Glutamatergic neuron (in vitro differentiated cells): ENCODE measurements at places on chromosomes 6 and 20. TPM values are rescaled to one million over a fixed set of nuclear protein-coding genes. Genes with fewer than 3 reads are reported as not detected.

- DNase-seq, result no peak
- H3K4me1 ChIP-seq, result no peaks in the 10 kb centered on the region
- H3K27me3 ChIP-seq, result no peaks in the 10 kb centered on the region
These were observed 17.4 kb downstream of the ADGRF4 start for GRCh38 chr6:47715782-47716181.

DNA sequence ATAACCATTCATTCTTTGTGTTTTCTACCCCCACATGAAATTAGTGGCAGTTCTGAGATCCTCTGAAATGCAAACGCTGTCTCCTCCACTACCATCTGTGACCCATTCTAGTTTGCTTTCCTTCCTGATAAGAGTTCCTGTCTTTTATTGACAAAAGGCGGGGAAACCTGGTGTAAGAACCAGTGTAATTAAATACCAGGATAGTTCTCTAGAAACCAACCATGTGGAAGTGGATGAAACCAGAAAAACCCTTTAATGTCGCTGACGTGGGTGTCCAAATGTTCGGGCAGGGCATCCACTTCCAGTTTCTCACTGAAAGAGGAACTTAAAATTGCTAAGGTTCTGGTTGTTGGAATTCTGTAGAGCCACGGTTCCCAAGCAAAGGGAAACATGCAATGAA is 79.1 kb downstream of the TNFRSF21 start:
- no peak overlapping the region for H3K27ac ChIP-seq
- H3K4me3 ChIP-seq, result no peak overlapping the region
- DNase-seq, result no peak
- no peaks in the 10 kb centered on the region for H3K36me3 ChIP-seq
- H3K27me3 ChIP-seq, result no peaks in the 10 kb centered on the region

GRCh38 chr6:91075244-91075976 is 488.5 kb upstream of the MAP3K7 start:
- no peak for DNase-seq
- H3K27me3 ChIP-seq, result no peaks in the 10 kb centered on the region
- no peak overlapping the region for H3K27ac ChIP-seq
- no peak overlapping the region for H3K4me3 ChIP-seq
- H3K4me1 ChIP-seq, result peaks cover 12% of the 10 kb centered on the region
- no peaks in the 10 kb centered on the region for H3K36me3 ChIP-seq

GRCh38 chr6:53293691-53294090 is 55.1 kb downstream of the ELOVL5 start:
- peaks cover 23% of the 10 kb centered on the region for H3K4me1 ChIP-seq
- no peak for DNase-seq
- no peak overlapping the region for H3K4me3 ChIP-seq
- peak overlapping the region; percentile 70 for H3K27ac ChIP-seq
- no peaks in the 10 kb centered on the region for H3K27me3 ChIP-seq
- H3K36me3 ChIP-seq, result no peaks in the 10 kb centered on the region

DNA sequence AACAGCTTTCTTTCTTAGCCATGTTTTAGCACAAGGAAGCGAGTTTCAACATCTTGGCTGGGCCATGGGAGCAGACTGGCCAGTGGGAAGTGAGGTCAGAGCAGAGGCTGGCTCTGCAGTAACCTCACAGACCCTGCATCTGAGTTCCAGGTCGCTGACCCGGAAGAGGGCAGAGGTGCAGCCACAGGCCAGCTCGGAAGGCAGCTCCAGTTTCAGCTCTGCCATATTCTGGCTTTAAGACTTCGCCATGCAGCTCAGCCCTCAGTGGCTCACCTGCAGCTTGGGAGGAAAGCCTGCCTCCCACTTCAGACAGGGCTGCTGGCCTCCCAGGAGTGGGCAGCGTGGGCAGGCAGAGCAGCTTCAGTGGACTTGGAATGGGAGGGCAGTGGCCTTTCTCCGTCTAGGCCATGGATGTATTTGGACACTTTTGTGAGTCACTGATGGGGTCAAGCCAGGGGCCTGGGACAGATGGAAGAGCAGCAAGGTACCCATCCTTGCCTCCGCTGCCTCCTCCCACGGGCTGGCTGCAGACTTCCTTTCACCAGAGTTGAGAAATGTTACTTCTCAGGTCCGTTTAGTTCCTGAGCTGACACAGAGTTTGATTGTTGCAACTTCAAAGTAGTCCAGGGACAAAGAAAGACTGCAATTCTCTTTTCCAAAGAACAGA is 18.5 kb downstream of the CST8 start:
- peaks cover 4% of the 10 kb centered on the region for H3K27me3 ChIP-seq
- no peaks in the 10 kb centered on the region for H3K36me3 ChIP-seq
- no peak overlapping the region for H3K27ac ChIP-seq
- DNase-seq, result no peak
- no peak overlapping the region for H3K4me3 ChIP-seq
- H3K4me1 ChIP-seq, result peaks cover 3% of the 10 kb centered on the region

DNA sequence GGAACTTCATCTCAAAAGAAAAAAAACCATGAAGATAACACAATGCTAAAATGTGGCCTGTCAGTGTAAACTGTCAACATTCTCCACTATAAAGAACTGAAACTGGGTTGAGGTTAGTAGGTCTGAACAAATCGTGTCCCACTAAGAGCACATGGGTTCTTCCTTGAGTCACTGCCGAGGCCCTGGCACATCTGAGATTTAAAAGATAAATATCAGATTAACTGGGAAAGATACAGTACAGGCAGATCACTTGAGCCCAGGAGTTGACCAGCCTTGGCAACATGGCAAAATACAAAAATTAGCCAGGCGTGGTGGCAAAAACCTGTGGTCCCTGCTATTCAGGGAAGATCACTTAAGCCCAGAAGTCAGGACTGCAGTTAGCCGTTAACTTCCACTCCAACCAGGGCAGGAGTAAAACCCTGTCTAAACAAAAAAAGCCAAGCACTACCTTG is 5.6 kb downstream of the EEF1A1 start:
- no peak for DNase-seq
- peaks cover 18% of the 10 kb centered on the region for H3K4me1 ChIP-seq
- H3K27ac ChIP-seq, result no peak overlapping the region
- H3K36me3 ChIP-seq, result peaks cover 10% of the 10 kb centered on the region

GRCh38 chr6:52829046-52829817 is 11.4 kb downstream of the GSTA5 start:
- H3K4me3 ChIP-seq, result no peak overlapping the region
- H3K27ac ChIP-seq, result no peak overlapping the region
- H3K4me1 ChIP-seq, result no peaks in the 10 kb centered on the region
- no peaks in the 10 kb centered on the region for H3K36me3 ChIP-seq
- peaks cover 6% of the 10 kb centered on the region for H3K27me3 ChIP-seq

DNA sequence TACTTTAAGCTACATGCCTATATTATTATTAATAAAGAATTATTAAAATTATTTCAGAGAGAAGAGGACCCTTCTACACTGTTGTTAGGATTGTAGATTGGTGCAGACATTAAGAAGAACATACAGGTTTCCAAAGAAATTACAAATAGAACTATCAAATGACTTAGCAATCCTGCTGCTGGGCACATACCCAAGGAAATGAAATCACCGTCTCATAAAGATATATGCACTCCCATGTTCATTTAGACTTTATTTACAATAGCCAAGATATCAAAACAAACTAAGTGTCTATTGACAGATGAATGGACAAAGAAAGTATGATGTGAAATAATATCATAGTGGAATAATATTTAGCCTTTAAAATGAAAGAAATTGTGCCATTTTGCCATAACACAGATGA is 687.7 kb upstream of the POU3F2 start:
- H3K4me3 ChIP-seq, result no peak overlapping the region
- no peak for DNase-seq
- H3K27ac ChIP-seq, result no peak overlapping the region
- H3K4me1 ChIP-seq, result no peaks in the 10 kb centered on the region
- no peaks in the 10 kb centered on the region for H3K27me3 ChIP-seq

- no peaks in the 10 kb centered on the region for H3K27me3 ChIP-seq
- no peak overlapping the region for H3K27ac ChIP-seq
- H3K4me1 ChIP-seq, result peaks cover under 1% of the 10 kb centered on the region
- no peak for DNase-seq
These were observed 79.1 kb downstream of the LRRC1 start for GRCh38 chr6:53873922-53874321.

GRCh38 chr6:161736781-161737292 is 463.0 kb upstream of the AGPAT4 start:
- peaks cover 1% of the 10 kb centered on the region for H3K4me1 ChIP-seq
- no peak overlapping the region for H3K4me3 ChIP-seq
- H3K27ac ChIP-seq, result no peak overlapping the region
- H3K36me3 ChIP-seq, result no peaks in the 10 kb centered on the region

The AAR2 gene
- 19.0 TPM for total RNA-seq

The COL12A1 gene
- total RNA-seq, result 2.4 TPM

The FGD2 gene
- not detected for total RNA-seq
